Amniotic stem cell (primary cell): ENCODE measurements at places on chromosomes 11 and 22.

DNA sequence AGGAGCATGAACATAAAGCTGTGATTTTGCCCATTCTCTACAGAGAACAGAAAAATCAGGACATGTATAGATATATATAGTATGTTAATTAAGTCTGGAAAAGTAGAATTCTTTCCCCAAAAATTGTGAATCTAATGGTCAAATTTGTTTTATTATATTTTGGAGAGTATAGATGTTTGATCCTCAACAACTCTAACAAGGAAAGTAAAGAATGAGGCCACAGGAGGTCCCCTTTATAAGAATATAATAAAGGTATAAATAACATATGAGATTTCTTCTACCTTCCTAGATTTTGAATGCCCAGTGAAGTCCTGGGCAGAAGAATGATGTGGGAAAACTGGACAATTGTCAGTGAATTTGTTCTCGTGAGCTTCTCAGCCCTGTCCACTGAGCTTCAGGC lies at the start of gene OR10A4:
Gene OR10A4, plus strand, starts transcription at position 301 of the 400 bp plus-strand sequence. Its CDS starts 23 bp downstream, at position 324.
- no peak for DNase-seq

DNA sequence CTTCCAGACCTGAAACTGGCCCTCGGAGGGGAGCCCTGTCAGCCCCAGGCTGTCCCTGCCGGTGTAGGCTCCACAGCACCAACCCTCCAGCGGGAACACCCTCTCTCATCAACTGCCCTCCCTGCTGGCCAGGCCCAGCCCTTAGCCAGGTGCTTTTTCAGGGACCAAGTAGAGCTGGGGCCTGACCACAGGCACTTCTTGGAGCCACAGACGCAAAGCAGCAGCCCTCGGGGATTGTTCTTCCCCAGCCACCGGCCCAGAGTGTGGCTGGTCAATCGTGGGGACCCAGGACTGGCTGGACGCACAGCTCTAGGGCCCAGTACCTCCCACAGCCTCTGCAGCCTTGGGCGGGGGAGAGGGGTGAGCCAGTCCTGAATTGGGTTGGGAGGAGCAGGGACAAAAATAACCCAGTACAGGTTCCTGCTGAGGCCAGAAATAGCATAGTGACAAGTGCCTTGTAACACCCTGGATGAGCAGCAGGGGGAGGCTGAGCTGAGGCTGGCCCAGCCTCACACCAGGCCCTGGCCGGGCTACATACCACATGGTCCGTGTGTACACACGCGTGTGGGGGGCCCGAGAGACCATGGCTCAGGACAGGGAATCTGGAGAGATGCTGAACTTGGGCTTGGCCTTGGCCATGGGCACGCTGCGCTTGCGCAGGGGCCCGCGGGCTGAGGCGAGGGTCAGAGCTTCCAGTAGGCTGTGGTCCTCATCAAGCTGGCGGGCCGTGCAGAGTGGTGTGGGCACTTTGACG lies 2.0 kb downstream of the KCNJ11 start:
- peak; percentile 5 for DNase-seq

DNA sequence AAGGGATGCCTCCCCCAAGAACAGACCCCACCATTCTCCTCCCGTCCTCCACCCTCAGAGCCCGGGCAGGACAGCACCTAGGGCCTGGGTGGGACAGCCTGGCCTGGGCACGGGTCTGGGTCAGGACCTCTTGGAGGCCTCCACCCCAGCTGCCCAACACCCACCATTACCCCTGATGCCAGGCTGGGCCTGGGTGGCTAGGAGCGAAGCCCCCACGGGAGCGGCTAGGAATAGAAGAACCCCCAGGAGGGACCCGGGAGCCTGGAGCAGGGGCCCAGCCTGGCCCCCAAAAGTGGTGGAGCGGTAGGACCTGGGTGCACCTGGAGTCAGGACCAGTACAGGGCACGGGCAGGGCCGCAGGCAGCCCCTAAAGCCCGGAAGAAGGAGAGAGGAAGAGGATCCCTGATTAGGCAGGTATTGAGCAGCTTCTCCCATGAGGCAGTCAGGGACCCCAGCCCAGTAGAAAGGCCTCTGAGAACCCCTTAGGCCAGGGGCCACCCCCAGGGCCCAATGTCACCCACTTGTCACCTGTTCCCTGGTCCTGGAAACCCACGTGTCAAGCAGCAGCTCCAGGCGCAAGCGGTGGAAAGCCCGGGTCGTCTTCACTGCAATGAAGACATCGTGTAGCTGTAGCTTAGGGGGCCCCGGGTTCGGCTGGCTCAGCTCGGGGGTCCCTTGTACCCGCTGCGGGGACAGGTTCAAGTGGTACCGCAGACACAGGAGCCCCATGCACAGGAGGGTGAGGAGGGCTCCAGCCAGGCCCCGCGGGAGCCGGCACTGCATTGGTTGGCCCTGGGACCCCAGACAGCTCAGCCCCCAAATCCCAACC lies 575 bp downstream of the MFNG start:
- no peak for DNase-seq

DNA sequence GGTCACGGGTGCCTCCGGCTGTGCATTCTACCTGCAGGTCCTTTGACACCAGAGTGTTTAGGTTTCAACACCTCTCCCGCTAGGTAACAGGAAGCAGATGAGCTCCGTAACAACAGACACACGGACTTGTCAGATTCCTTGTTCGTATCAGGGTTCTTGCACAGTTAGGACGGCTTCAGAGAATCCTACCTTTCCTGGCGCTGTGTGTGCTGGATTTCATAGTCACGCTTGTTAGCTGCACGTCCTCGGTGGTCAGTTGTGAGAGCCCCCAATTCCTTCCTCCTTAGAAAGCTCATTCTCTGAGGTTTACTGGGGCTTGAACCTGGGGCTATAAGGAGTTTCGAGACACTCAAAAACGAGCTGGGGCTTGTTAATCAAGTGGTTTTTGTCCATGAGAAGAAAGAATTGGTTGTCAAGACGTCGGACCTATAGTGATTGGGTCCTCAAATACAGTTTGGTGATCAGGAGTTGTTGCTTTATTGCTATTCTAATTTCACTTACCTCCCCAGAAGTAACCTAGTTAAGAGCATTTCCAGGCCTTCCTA lies 664 bp downstream of the DDB2 start:
- DNase-seq = no peak

DNA sequence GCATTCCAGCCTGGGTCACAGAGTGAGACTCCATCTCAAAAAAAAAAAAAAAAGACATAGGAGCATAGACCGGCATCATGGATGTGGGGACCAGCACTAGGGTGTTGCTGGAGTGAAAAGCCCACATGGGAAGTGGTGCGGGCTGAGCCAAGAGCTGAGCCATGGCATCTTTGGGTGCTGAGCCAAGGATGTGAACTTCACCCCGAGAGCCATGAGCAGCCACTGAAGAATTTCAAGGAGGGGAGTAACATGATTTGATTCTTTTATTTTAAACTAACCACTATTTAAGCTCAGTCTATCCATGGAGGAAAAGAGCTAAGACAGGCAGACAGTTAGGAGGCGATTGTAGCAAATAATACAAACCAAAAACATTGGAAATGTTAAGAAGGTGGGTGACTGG lies 57.4 kb downstream of the AHNAK start:
- no peak for DNase-seq

- DNase-seq = no peak
Observed at GRCh38 chr11:9847636-9848035, 183.8 kb downstream of the SWAP70 start.

DNA sequence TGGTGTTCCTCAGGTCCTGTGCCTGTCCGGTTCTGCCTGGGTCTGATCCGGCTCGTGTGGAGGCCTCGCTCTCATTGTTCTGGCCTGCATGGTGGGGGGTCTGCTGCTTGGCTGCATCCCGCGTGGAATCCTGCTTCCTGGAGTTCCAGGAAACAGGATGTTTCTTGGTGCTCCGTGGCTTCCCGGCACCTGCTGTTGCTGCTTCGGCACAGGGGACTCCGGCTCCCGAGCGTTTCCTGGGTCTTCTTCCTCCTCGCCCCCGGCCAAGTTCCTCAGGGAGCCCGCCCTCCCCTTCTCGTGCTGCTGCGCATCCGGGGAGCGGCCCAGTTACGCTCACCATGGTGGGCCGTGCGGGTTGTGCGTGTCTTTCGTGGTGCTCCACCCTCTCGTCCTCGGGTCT lies 29.9 kb downstream of the GLB1L2 start:
- DNase-seq = no peak

- no peak for DNase-seq
Observed at GRCh38 chr22:46430961-46431838, 95.7 kb downstream of the TRMU start.

GRCh38 chr11:11171854-11172253 lies 181.2 kb downstream of the CSNK2A3 start:
- DNase-seq = no peak

- no peak for DNase-seq
Observed at GRCh38 chr22:46972901-46973831, 210.7 kb downstream of the TBC1D22A start.

DNA sequence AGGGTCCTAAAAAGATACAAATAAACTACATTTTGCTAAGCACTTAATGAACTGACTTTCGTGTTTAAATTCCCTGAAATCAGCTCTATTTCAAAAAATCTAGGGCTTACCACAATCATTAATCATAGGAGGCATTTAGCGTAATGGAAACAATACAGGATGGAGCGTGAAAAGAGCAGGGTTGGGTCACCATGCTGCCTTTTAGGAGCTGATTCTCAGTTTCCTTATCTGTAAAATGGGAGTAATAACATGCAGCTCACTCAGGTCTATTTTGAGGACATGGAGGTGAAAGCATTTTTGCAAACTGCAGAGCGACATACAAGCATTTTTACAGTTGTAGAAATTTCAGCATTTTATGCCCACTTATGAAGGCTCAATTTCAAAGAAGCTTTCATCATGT lies 407.0 kb downstream of the TENM4 start:
- DNase-seq = no peak

DNA sequence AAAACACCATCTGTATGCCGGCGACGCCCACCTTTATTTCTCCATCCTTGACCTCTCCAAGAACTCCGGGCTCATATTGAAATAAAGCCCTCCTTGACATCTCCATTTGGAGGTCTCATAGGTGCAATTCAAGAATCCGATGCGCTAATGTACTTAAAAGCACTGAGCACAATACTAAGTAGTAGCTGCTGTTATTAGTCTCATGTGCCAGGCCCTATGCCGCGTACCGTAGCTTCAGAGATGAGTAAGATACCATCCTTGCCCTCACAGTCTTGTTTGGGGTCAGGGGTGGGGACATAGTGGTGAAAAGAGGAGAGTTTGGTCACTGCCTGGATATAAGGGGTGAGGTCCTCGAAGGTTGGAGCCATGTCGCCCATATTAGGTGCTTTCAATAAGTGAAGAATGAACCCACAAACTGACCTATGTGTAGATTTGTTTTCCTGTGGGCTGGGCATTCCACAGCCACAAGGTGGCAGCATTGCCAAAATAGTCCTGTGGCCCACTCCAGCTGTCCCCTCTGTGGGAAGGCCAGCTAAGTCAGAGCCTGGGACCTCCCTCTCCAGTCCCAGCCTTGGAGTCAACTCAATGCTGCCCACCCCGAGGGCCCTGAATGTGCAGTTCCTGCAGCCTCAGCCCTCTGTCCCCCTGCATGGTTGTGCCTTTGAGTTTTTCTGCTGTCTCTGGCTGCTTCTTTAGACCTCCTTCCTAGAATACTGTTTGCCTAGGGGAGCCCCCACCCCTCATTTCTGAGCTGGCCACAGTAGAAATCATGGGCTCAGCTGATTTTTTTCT lies 6.5 kb downstream of the DCPS start:
- DNase-seq = peak; percentile 33

- DNase-seq = no peak
Observed at GRCh38 chr11:11923828-11924227, 82.1 kb downstream of the USP47 start.

DNA sequence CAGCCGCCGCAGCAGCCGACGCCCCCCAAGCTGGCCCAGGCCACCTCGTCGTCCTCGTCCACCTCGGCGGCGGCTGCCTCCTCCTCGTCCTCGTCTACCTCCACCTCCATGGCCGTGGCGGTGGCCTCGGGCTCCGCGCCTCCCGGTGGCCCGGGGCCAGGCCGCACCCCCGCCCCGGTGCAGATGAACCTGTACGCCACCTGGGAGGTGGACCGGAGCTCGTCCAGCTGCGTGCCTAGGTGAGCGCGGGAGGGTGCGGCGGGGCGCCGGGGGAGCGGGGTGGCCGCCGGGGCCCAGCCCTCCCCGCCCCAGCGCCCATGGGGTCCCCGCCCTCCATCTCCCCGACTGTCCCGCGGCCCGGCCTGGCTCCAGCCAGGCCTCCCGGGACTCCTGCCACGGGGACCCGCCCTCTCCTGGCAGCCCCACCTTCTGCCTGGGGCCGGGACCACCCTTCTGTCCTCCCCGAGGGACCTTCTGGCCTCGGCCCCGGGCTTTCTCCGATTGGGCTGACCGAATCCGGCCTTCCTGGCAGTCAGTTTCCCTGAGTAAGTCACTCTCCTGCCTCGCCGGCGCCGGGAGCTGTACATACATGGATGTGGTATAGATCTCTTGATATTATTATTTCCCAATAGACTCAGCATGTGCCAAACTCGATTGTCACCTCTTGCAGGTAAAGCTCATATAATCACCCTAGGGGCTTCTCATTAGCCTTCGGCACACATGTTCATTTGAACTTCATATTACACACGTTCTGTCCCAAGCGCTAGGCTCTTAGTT lies 720 bp downstream of the PACS1 start:
- DNase-seq = peak; percentile 10

DNA sequence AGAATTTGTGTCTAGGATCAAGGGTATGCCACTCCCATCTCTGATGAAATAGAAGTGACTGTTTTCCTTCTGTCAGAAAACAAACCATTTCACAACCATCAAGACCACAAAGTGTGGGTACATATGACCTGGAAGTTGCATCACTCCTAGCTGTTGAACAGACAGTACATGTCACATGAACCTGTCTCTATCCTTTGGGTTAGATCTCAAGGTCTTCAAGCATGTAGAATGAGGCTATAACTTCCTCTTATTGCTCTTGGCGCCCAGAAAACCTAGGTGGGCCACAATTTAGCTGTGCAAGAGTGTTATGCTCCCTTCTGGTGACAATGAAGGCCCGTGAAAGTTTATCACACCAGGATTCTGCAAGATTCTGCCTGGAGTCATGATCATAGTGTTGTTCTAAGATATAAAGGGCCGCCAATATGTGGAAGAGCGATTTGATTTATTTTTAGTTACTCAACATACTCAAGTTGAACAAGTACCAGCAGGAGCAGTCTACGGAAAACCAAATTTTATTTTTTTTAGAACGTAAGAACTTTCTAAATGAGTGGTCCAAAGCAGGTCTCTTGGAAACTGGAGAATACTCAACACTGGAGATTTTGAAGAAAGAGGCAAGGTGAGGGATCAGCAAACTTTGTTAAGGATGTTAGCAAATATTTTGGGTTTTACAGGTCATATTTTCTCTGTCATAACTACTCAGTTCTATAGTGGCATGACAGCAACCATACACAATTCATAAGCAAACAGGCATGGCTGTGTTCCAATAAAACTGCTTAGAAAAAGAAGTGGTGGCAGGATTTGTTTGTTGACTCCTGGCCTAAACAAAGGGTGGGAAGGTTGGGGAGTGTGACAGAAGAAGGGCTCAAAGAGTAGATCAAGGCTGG lies 101.8 kb downstream of the USP35 start:
- no peak for DNase-seq
